ENCODE measurements at places on chromosomes 3 and 15.

- DNase-seq: peak; percentile 17
Measured at GRCh38 chr15:40029979-40030893, 8.7 kb downstream of the SRP14 start.

GRCh38 chr3:123582315-123582714 lies 2.5 kb downstream of the HACD2 start:
- no peak for DNase-seq

- no peak for DNase-seq
Measured at GRCh38 chr15:92681141-92681631, 25.6 kb upstream of the FAM174B start.

GRCh38 chr3:47202542-47202941 lies 38.6 kb upstream of the SETD2 start:
- DNase-seq: no peak

- no peak for DNase-seq
Measured at GRCh38 chr15:99122831-99123712, 18.2 kb downstream of the SYNM start.

GRCh38 chr3:94524102-94524919 lies 461.4 kb downstream of the NSUN3 start:
- no peak for DNase-seq

GRCh38 chr3:56347219-56347871 lies 120.9 kb downstream of the ERC2 start:
- no peak for DNase-seq

- DNase-seq: no peak
Measured at GRCh38 chr15:58934521-58934920, 1.0 kb upstream of the SLTM start.

- no peak for DNase-seq
Measured at GRCh38 chr3:197371591-197372046, 73.2 kb upstream of the DLG1 start.

Measured in bone marrow (tissue), 2 donors.